ENCODE measurements at places on chromosomes 6 and 20. TPM values are rescaled to one million over a fixed set of nuclear protein-coding genes. Genes with fewer than 3 reads are reported as not detected.

DNA sequence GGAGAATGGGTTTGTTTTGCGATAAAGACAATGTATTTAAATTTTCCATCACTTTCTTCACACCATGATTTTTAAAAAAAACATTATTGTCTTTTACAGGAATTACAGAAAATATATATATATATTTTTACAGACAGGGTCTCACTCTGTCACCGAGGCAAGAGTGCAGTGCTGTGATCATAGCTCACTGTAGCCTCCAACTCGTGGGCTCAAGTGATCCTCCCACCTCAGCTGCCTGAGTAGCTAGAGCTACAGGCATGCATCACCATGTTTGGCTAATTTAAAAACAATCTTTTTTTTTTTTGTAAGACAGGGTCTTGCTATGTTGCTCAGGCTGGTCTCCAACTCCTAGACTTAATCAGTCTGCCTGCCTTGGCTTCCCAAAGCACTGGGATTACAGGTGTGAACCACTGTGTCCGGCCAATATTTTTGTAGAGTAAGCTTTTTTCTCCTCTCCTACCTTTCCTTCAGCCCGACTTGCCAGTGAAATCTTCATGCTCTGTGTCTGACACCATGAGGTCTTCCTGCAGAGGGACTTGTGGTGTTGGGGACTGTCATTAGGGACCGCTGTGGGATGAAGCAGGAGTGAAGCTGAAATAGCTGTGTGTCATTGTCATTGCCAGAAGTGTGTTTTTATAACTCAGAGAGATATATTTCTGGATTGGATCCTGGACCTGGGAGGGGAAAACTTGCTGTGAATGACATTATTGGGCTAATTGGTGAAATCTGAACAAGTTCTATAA lies 13.2 kb downstream of the DSP start:
- H3K27ac ChIP-seq = no peak overlapping the region
- DNase-seq = no peak
- H3K4me3 ChIP-seq = no peak overlapping the region
- no peaks in the 10 kb centered on the region for H3K27me3 ChIP-seq
- peaks cover 33% of the 10 kb centered on the region for H3K36me3 ChIP-seq

- H3K27me3 ChIP-seq = no peaks in the 10 kb centered on the region
- H3K4me3 ChIP-seq = no peak overlapping the region
- no peaks in the 10 kb centered on the region for H3K36me3 ChIP-seq
- no peak for DNase-seq
- H3K4me1 ChIP-seq = no peaks in the 10 kb centered on the region
These were observed 41.6 kb upstream of the RAB23 start for GRCh38 chr6:57263739-57264138.

DNA sequence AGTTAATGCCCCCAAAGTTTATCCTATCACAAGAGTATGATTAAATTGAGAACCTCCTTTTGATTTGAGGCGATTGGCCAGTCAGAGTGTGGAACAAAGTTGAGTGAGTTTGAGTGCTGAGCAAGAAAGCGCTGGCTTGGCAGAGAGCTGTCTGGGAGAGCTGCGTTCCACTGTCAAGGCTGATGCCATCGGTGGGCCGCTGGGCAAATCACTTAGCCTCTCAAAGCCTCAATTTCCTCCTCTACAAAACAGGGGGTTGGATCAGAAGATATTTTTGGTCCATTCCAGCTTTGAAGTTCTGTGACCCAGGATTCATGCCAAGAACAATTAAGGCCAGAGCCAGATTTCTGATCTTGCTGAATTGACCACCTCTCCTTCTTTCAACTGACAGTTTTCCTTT lies 60.2 kb downstream of the TMEM242 start:
- DNase-seq = no peak
- no peaks in the 10 kb centered on the region for H3K4me1 ChIP-seq
- peaks cover 9% of the 10 kb centered on the region for H3K27me3 ChIP-seq
- no peak overlapping the region for H3K4me3 ChIP-seq
- no peak overlapping the region for H3K27ac ChIP-seq

GRCh38 chr6:14900919-14901318 lies 344.9 kb upstream of the JARID2 start:
- H3K4me1 ChIP-seq = no peaks in the 10 kb centered on the region
- DNase-seq = no peak
- H3K4me3 ChIP-seq = no peak overlapping the region

DNA sequence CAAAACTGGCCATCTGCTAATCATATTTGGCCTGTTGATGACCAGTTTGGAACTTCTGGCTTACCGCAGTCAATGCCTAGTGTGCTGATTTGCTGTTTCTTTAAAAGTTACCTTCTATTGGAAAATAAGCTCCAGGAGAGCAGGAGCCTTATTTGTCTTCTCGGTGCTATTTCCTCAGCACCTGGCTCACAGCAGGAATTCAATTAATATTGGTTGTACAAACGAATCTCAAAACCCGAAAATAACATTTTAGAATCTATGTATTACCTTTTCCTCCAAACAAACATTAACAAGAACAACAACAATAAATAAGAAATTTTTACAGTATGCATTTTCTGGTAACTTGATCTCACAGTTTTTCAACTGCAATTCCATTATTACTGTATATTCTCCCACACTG lies 1080.7 kb upstream of the MAP3K7 start:
- H3K27ac ChIP-seq = no peak overlapping the region
- H3K4me1 ChIP-seq = no peaks in the 10 kb centered on the region
- no peaks in the 10 kb centered on the region for H3K36me3 ChIP-seq
- DNase-seq = no peak
- H3K27me3 ChIP-seq = no peaks in the 10 kb centered on the region

DNA sequence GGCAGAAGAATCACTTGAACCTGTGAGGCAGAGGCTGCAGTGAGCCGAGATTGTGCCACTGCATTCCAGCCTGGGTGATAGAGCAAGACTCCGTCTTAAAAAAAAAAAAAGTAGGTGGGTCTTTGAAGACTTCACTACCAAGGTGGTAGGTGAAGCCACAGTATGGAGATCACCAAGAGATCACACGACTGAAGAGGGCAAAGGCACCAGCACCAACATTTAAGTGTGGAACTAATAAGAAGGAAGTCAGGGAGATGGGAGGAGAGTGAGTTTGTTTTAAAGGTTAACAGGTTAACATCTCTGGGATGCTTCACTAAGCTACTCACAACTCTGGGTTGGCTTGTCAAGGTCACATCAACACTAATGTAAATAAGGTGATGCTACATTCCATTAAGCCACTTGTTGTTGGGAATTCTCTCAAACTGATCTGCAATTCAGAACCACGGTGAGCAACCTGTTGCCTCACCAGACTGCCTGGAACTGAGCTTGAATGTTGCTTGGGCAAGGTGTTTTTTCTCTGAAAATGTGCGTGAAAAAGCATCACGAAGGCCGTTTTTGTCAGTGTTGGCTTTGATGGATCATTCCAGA lies 48.7 kb downstream of the KCTD20 start:
- H3K4me1 ChIP-seq = no peaks in the 10 kb centered on the region
- no peaks in the 10 kb centered on the region for H3K27me3 ChIP-seq
- peaks cover 17% of the 10 kb centered on the region for H3K36me3 ChIP-seq
- no peak overlapping the region for H3K4me3 ChIP-seq

The CTNNBL1 gene
- 55.4 TPM for total RNA-seq

DNA sequence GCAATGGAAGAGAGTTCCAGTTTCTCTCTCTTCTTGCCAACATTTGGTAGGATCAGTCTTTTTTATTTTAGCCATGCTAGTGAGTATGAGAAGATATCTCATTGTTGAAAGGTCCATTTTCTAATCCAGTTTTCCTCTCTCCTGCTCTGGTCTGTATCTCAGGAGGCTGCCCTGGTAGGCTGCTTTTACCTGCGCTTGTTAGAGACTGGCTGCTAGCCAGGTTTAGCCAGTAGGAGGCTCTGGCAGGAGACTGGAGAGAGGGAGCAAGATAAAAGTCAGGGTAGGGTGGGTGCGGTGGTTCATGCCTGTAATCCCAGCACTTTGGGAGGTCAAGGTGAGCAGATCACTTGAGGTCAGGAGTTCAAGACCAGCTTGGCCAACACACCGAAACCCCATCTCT lies 68.6 kb upstream of the FOXP4 start:
- no peaks in the 10 kb centered on the region for H3K36me3 ChIP-seq
- H3K4me1 ChIP-seq = no peaks in the 10 kb centered on the region
- no peak overlapping the region for H3K4me3 ChIP-seq
- no peak overlapping the region for H3K27ac ChIP-seq

The C20orf141 gene
- not detected for total RNA-seq

The POM121L2 gene
- total RNA-seq = not detected

All from HCT116 (cell line).